AG04449 (cell line): ENCODE measurements at places on chromosomes 5 and 9.

- no peak for DNase-seq
Measured at GRCh38 chr9:35994959-35995358, 37.0 kb upstream of the OR2S2 start.

GRCh38 chr9:122329597-122329996 lies 41.2 kb upstream of the PTGS1 start:
- DNase-seq: no peak

- peak; percentile 26 for DNase-seq
Measured at GRCh38 chr5:125486634-125487033, 740.2 kb upstream of the ZNF608 start.

DNA sequence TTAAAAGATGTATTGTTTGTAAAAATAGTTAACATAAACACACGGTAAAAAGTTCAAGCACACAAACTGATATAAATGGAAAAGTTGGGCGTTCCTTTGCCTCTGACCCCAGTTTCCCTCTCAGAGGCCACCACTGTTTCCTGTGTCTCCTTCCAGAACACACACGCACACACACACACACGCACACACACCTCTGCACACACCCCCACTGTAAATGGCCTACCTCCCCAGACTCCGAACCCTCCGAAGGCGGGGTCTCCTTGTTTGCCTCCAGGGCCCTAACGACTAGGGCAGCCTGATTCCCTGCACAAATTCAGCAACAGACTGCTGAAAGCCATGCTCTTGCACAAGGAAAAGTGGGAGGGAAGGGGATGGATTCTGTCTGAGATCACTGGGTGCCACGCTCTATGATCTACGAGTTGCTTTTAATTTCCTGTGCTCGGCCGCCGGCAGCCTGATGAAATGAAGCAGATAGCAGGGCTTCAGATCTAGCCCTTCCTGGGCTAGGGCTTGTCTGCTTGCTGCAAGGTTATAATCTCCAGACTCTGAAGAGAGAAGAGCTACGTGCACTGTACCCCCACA lies 184.0 kb upstream of the IL12B start:
- no peak for DNase-seq

GRCh38 chr9:136726631-136727191 lies 14.3 kb downstream of the DIPK1B start:
- no peak for DNase-seq

- DNase-seq: no peak
Measured at GRCh38 chr9:20620650-20621470, 1.4 kb downstream of the MLLT3 start.

DNA sequence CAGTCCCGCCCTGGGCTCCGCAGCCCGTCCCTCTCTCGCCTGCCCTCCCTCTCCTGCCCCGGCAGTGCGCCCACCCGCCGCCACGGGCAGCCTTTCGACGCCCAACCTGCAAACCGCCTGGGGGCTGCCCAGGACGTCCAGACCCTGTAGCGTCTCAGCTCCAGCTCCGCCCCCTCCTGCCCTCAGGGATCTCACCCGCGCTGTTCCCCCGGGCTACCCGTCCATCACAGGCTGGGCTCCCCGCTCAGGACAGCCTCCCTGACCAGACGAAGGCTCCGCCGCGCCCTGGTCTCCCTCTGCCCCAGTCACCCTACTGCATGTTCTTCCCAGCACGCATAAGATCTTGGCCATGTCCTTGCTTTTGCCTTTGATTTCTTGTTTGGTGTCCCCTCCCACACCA lies 1.4 kb downstream of the RASGEF1C start:
- DNase-seq: no peak

- DNase-seq: no peak
Measured at GRCh38 chr5:149200355-149200754, 59.1 kb downstream of the ABLIM3 start.

GRCh38 chr5:52693280-52693679 lies 94.4 kb upstream of the ITGA1 start:
- DNase-seq: no peak

DNA sequence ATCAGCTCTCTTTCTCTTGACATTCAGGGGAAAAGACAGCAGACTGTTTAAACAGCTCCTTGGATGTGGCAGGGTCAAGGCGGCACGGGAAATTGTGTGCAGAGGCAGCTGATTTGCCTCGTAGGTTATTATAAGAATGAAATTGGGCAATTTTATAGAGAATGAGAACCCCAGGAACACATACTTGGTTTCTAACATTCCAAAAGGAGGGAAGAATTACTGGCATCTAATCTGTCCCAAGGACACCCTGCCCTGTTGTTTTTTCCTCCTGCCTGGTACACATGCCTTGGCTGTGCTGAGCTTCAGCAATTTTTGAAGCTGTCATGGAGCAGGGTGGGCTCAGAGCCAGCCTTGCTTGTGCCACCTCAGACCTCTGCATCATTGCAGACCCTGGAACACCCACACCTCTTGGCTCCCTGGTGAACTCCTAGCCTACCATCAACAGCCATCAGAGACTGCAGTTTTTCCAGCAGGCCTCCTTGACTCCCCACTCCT lies 143.6 kb downstream of the BOD1 start:
- no peak for DNase-seq

DNA sequence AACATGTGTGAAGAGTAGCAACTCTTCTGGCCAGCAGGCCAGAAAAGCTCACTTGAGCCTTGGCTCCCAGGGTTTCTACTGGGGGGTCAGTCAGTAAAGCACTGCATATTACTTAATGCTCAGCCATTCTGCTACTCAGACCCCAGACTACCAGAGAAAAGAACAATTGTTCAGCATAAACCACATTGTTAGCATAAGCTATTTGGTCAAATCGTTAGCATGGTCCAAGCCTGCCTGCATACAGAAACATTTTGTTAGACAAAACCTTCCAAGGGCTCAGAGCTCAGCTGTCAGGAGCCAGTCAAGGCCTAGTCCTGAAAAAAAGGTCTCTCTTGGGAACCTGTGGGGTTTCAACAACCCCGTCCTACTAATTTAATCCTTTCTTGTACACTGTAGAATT lies 449.3 kb downstream of the PRR16 start:
- no peak for DNase-seq

DNA sequence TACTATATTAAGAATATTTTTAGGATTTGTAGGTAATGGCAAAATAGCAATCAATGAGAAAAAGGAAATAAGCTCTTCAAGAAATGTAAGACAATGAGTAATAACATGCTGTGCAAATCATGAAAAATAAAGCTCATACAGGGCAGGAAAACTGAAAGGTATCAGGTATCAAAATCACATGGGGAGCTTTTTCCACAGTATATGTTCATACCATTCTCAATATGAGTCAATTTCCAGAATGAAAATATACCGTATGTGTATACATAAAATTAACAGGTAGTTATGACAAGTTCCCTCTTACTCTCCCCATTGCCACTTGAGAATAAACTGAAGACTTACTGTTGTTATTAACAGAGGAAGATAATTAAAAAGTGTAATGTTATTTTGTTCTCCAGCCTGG lies 35.9 kb downstream of the EFCAB9 start:
- DNase-seq: no peak

DNA sequence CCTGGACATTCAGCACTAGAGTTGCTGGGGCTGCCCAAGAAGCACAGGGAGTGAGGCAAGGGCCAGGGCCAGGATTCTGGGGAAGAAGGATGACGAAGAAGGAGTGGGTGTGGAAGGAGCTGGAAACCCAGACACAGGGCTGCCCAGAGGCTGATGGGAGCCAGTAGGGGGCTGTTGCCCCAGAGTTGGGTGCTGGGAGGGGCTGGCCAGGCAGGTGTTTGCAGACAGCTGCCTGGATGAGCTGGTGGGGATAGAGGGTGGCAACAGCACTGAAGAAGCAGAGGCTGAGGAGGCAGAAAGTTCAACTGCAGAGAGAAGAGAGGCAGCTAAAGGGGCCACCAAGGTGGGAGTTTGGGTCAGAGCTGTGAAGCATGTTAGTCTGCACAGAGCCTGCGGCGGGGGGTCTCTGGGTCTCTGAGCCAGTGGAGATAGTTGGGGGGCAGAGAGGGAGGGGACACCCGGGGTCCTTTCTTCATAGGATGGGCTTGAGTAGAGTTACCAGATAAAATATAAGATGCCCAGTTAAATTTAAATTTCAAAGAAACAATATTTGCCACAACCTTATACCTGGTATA lies 2.5 kb upstream of the AQP7 start:
- no peak for DNase-seq

GRCh38 chr5:160269017-160269416 lies 39.7 kb downstream of the FABP6 start:
- no peak for DNase-seq

DNA sequence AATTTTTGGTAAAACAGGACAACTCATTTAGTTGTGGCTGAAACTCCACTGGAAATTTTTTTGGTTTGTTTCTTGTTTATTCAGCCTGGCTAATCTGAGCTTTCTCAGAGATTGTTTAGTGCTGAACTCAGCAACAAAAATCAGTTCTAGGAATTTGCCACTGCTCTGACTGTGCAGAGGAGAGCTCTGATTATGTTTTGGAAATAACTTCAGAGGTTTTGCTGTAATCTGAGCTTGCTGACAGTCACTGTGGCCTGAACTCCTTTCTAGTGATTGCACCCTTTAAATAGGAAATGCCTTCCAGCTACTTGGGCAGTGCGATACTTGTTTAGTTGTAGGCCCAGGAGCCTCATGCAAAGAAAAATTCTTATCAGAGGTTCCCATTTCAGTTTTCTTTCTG lies 60.2 kb downstream of the OSTF1 start:
- peak; percentile 93 for DNase-seq

GRCh38 chr9:35333551-35333950 lies 156.4 kb upstream of the RUSC2 start:
- DNase-seq: no peak

DNA sequence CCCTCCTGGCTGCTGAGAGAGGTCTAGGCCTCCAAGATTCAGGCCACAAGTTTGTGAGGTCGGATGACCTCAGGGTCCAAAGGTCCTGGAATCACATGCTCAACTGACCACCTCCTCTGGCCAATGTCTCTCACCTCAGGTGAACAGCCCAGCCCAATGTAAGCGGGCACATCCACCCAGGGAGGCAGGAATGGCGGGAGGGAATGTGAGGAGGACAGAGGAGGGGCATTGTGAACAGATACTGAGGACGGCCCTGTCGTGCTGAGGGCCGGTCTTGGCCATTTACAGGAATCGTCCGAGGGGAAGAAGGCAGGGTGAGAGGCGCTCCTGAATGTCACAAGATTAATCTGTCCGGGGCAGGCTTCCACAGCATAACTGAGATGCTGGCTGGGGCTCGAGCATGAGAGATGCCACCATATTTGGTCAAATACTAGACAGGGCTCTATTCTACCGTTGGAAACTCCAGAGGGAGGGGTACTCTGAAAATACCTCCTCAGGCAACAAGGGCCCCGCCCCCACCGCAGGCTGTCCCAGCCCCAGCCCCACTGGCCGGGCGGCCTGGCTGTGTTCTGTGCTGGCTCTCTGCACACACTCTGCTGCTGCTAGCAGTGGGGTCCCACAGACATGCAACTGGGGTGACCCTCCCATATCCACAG lies 1.5 kb upstream of the IL17B start:
- DNase-seq: no peak

- DNase-seq: no peak
Measured at GRCh38 chr5:170393235-170393634, 4.1 kb upstream of the KCNMB1 start.

GRCh38 chr9:10144355-10144754 lies 468.4 kb downstream of the PTPRD start:
- no peak for DNase-seq
